Thoracic aorta (tissue), 2 donors: ENCODE measurements at places on chromosomes 1 and 21. TPM values are rescaled to one million over a fixed set of nuclear protein-coding genes. Genes with fewer than 3 reads are reported as not detected.

Gene CLDN17
- total RNA-seq: not detected

DNA sequence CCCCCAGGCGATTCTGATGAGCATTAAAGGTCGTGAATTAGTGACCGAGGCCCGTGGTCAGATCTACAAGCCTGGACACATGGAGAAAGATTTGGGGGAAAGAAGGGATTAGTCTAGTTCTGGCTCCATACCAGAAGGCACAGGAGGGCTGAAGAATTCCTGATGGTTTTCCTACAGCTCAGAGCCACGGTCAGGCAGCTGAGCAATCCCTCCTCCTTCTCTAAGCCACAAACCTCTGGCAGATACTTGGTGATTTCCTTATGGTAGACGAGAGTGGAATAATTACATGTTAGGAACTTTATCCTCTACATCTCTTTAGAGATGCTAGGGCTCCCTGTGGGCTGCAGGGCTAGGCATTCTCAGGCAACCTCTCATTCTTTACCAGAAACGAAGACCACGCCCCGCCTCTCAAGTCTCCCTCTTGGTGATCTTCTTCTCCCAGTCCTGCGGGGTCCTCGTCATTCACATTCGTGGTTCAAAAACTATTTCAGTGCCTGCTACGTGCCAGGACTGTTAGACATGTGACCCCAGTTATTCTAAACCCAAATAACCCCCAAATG, 20.5 kb upstream of the ZBTB18 start:
- H3K27me3 ChIP-seq: no peaks in the 10 kb centered on the region
- H3K27ac ChIP-seq: no peak overlapping the region
- no peak for DNase-seq
- no peak overlapping the region for H3K4me3 ChIP-seq

- no peak overlapping the region for H3K27ac ChIP-seq
- no peaks in the 10 kb centered on the region for H3K27me3 ChIP-seq
- no peak overlapping the region for H3K4me3 ChIP-seq
- no peaks in the 10 kb centered on the region for H3K36me3 ChIP-seq
- H3K4me1 ChIP-seq: no peaks in the 10 kb centered on the region
Measured at GRCh38 chr21:44892536-44893277, 19.2 kb upstream of the PTTG1IP start.

DNA sequence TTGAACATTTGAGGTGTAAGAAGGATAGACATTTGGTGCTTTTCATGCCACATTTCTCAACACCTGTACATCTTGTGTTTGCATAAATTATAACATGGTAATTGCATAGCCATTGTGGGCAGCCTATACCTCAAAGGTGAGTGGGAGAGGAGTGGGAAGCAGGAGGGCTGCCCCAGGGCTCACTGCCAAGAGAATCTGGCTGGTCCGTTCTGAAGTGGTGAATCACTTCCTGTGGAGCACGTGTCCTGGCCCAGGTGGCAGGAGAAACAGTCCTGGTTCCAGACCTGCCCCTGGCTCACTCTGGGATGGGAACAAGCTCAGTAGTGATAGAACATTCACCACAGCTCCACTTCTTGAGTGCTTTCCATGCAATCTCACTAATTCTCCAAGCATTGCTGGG, 11.6 kb upstream of the OLFML2B start:
- DNase-seq: no peak
- no peak overlapping the region for H3K4me3 ChIP-seq

DNA sequence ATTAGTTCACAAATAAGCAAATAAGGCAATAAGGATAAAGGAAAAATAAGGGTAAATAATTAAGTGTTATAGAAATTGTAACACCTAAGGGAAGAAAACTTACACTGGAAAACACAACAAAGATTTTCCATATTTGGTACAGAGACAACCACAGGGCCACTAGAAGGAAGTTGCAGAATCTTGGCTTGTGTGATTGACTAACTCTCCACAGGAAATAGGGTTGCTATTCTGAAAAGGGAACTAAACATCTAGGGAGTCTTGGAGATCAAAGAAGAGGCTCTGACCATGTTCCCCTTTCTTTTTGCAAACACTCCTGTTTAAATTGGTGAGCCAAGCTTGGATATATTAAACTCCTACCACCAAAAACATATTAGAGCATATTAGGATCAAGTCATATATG, 59.1 kb downstream of the APCS start:
- no peak overlapping the region for H3K27ac ChIP-seq
- no peaks in the 10 kb centered on the region for H3K27me3 ChIP-seq
- H3K4me1 ChIP-seq: no peaks in the 10 kb centered on the region
- DNase-seq: no peak
- H3K4me3 ChIP-seq: no peak overlapping the region

GRCh38 chr1:30446095-30446494, 277.3 kb downstream of the MATN1 start:
- no peaks in the 10 kb centered on the region for H3K36me3 ChIP-seq
- DNase-seq: no peak

GRCh38 chr1:3785456-3786157, 10.7 kb downstream of the LRRC47 start:
- no peak overlapping the region for H3K4me3 ChIP-seq
- no peak for DNase-seq
- H3K27me3 ChIP-seq: no peaks in the 10 kb centered on the region
- peaks cover 66% of the 10 kb centered on the region for H3K36me3 ChIP-seq
- H3K4me1 ChIP-seq: no peaks in the 10 kb centered on the region
- H3K27ac ChIP-seq: no peak overlapping the region

- H3K4me3 ChIP-seq: no peak overlapping the region
- H3K27ac ChIP-seq: no peak overlapping the region
- no peak for DNase-seq
- H3K4me1 ChIP-seq: no peaks in the 10 kb centered on the region
Measured at GRCh38 chr1:114114185-114115094, 39.2 kb downstream of the SYT6 start.

GRCh38 chr1:45089711-45090110, 77.7 kb downstream of the UROD start:
- H3K27me3 ChIP-seq: no peaks in the 10 kb centered on the region
- DNase-seq: no peak

DNA sequence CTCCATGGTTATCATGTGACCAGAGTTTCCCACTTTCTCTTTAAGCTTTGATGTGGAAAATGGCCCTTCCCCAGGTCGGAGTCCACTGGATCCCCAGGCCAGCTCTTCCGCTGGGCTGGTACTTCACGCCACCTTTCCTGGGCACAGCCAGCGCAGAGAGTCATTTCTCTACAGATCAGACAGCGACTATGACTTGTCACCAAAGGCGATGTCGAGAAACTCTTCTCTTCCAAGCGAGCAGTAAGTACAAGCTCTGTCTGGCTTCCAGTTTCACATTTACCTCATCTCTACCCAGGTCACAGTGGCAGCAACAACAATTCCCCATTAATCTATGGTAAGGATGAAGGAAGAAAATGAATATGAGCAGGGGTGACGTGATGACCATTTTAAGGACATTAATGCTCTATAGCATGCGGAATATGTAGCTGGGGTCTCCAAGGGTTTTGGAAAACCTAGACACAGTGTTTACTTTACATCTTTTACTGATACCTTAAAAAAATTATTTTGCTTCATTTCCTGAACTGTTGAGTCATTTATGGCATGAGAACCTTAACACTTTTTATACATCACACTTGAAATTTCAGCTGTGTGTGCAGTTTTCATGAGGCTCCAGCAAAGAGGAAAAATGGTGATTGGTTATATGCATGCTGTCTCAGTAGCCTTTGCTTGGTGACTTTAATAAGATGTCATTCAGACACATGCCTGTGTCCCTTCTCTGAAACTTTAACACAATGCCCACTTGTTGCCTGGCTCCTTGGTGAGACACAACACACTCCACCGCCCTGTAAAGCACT, 286.3 kb upstream of the SGIP1 start:
- peaks cover 4% of the 10 kb centered on the region for H3K4me1 ChIP-seq
- no peak overlapping the region for H3K4me3 ChIP-seq
- H3K27me3 ChIP-seq: no peaks in the 10 kb centered on the region
- no peak for DNase-seq
- no peaks in the 10 kb centered on the region for H3K36me3 ChIP-seq
- no peak overlapping the region for H3K27ac ChIP-seq

GRCh38 chr1:48691429-48692001, 85.2 kb downstream of the BEND5 start:
- no peak overlapping the region for H3K27ac ChIP-seq
- no peaks in the 10 kb centered on the region for H3K27me3 ChIP-seq
- no peak overlapping the region for H3K4me3 ChIP-seq
- no peaks in the 10 kb centered on the region for H3K36me3 ChIP-seq
- no peaks in the 10 kb centered on the region for H3K4me1 ChIP-seq
- no peak for DNase-seq
